Stimulated activated naive CD8-positive, alpha-beta T cell treated with anti-CD3 and anti-CD28 coated beads, Interleukin-15, Interleukin-2, amounts not matched to agents 100 U/mL and 50 U/mL, for 24 hours (primary cell): ENCODE measurements at places on chromosomes 2 and 18.

GRCh38 chr2:54613386-54613785 is 110.1 kb upstream of the EML6 start:
- no peak for DNase-seq

- DNase-seq = no peak
Observed at GRCh38 chr2:198615972-198616371, 811.6 kb downstream of the PLCL1 start.

- no peak for DNase-seq
Observed at GRCh38 chr2:26607698-26608097, 33.5 kb downstream of the CIB4 start.

- no peak for DNase-seq
Observed at GRCh38 chr2:186714611-186715010, 20.8 kb downstream of the FAM171B start.

DNA sequence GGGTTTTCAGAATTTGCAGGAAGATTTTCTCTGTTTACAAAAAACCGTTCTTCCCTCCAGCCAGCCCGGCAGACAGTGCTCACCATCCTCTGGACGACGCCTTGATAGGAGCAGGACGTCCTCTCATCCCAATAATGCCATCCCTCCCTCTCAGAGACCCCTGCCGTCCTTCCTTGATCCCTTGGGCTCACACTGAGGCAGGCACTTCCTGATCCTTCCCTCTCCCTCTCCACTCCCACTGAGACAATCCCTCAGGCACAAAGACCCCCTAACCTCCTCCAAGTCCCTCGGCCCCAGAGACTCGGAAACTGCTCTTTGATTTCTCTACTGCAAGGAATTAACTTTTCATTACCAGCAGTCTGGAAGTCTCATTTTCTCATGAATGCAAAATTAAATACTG is 42.5 kb downstream of the PAX3 start:
- DNase-seq = no peak

DNA sequence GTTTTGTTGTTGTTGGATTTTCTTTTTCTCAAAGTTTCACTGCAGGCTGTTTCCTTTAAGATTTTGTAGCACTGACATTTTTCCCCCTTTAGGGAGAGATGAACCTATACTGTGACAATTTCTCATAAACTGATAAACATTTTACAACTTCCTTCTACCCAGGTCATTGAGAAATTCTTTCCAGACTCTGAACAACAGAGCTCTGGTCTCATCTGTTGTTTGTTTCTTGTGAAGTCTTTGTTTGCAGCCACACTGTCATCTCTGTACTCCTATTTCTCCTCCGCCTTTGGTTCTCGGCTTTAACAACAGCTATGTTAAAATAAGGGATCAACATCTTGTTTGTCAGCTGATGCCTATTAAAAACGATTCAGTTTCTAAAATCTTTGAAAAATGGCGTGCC is 167.6 kb downstream of the VWC2L start:
- DNase-seq = no peak

DNA sequence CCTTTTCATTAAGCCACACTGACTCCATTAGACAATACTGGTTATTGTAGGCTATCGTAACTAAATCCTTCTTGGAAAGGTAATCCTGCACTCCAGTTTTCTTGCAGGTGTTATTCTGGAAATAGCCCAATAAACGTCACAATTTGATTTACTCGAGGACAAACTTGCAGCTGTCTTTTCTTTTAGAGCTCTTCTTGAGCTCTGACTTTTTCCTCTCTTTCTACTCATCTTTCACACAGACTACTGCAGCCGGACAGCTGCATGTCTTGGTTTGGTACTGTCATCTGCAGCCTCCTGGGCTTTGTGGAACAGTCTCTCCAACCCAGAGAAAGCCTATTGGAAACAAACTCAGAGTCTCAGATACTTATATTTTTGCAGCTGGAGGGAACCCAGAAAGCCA is 23.0 kb upstream of the MSGN1 start:
- no peak for DNase-seq
